Mesenteric fat pad (tissue), 1 donor: ENCODE measurements at places on chromosomes 11 and 22.

DNA sequence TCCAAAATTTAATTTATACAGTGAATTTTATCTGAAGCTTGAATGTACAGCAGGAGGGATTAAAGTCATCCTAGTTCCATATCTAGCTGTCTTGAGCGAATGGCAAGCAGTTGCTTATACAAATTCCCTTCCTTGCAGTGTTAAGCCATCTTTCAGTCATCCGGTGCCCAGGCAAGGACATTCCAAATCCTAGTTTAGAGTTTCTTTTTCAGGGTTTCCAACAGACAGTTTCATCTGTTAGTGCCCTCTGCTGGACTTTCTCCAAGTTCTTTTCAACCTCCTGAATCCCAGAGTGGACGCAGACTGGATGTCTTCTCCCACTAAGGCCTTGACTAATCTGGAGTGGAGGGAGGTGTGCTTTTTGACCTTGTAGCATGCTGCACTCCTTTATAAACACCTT is 45.4 kb downstream of the GRAMD1B start:
- DNase-seq: no peak

DNA sequence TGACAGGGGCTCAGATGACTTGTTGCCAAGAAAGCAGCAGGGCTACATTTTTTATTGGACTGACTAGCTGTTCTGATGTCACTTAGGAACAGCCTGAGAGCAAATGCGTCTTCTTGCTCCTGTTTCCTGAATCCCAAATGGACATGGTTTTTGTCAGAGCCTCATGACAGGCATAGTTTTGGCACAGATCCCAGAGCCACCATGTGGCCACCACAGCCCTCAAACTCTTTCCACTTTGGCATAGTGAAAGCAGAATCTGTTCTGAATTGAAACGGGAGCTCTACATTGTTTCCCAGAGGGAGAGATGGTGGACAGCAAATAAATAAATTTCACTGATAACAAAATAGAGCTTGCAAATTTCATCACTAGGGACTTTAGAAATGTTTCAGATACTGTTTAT is 222.2 kb downstream of the C11orf87 start:
- DNase-seq: no peak

DNA sequence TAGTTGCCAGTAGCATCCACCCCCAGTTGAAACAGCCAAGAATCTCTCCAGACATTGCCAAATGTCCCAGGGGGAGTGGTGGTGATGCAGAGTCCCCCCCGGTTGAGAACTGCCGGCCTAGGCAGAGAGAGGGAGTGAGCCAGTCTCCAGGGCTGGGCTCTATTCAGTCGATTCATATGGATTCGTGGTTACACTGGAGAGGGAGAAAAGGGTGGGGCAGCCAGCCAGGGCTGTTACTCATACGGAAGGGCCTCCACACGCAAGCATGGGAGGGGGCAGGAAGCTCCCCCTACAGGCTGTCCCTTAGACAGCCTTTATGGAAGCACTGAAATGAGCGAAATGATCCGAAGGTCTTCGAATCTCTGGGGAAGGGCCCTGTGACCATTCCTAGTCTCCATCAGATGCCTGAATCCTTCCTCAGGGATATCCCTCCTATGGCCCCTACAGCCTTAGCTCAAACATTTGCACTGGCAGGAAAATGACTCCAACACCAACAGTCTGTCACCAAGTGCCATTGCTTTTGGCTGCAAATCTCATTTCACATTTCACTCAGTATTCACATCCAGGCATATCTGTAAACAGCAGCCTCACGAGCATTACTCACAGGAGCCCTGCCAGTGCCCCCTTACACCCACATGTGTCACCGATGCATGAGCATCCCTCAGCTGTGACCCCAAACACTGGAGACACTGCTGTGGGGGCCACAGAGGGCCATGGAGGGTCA is 18.4 kb upstream of the TLCD5 start:
- DNase-seq: no peak

- DNase-seq: no peak
Observed at GRCh38 chr11:62980133-62980760, 4.5 kb downstream of the SLC22A6 start.

- no peak for DNase-seq
Observed at GRCh38 chr11:75263944-75264349, 23.4 kb downstream of the TPBGL start.

- DNase-seq: no peak
Observed at GRCh38 chr11:33045551-33046255, 6.3 kb downstream of the TCP11L1 start.

GRCh38 chr22:35072925-35073324 is 7.0 kb downstream of the ISX start:
- no peak for DNase-seq

DNA sequence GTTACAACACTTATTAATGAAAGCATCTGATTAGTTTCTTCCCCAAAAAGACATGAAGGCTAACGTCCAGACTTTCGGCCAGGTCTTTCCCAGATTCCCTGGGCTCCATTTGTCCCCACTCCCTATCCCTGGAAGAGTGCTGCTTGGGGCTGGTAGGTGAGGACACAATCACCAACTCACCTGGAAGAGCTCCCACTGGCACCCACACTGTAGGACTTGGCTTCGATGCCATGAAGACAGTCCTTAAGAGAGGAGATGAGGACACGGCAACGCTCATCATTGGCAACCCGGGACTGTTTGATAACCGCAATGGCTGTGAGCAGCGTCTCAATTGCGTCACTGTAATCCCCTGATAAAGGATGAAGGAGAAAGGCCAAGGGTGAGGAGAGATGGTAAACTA is 18.2 kb downstream of the CPSF7 start:
- DNase-seq: no peak

DNA sequence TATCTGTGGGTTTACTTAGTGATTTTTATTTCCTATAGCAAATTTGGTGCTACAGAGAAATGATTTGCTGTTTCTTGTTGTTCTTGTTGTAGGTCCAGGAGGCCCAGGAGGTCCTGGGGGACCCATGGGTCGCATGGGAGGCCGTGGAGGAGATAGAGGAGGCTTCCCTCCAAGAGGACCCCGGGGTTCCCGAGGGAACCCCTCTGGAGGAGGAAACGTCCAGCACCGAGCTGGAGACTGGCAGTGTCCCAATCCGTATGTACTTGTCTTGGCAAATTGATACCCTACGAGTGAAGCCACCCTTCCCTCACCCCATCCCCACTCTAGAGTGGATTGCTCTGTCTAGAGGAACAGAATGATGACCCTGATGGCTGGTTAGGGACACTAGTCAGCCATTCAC is 7.8 kb upstream of the GAS2L1 start:
- DNase-seq: peak; percentile 33

- DNase-seq: no peak
Observed at GRCh38 chr22:33481550-33481949, 423.4 kb upstream of the SYN3 start.

GRCh38 chr11:72951888-72952287 is 137.7 kb downstream of the ATG16L2 start:
- DNase-seq: no peak

- no peak for DNase-seq
Observed at GRCh38 chr11:61338783-61339489, 5.9 kb downstream of the TKFC start.

DNA sequence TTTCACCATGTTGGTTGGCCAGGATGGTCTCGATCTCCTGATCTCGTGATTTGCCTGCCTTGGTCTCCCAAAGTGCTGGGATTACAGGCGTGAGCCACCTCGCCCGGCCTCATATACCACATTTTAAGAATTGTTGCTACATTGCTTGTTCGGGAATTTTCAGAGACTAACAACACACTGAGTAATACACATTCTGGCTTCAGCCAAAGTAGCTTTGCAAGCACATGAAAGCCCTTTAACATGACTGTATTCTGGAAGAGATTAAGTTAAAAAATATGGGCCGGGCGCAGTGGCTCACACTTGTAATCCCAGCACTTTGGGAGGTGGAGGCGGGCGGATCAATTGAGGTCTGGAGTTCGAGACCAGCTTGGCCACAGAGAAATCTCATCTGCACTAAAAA is 15.0 kb downstream of the CRTAM start:
- no peak for DNase-seq

GRCh38 chr11:126113963-126114362 is 51.3 kb upstream of the CDON start:
- no peak for DNase-seq

GRCh38 chr11:68759991-68760390 is 8.7 kb upstream of the TESMIN start:
- DNase-seq: no peak

DNA sequence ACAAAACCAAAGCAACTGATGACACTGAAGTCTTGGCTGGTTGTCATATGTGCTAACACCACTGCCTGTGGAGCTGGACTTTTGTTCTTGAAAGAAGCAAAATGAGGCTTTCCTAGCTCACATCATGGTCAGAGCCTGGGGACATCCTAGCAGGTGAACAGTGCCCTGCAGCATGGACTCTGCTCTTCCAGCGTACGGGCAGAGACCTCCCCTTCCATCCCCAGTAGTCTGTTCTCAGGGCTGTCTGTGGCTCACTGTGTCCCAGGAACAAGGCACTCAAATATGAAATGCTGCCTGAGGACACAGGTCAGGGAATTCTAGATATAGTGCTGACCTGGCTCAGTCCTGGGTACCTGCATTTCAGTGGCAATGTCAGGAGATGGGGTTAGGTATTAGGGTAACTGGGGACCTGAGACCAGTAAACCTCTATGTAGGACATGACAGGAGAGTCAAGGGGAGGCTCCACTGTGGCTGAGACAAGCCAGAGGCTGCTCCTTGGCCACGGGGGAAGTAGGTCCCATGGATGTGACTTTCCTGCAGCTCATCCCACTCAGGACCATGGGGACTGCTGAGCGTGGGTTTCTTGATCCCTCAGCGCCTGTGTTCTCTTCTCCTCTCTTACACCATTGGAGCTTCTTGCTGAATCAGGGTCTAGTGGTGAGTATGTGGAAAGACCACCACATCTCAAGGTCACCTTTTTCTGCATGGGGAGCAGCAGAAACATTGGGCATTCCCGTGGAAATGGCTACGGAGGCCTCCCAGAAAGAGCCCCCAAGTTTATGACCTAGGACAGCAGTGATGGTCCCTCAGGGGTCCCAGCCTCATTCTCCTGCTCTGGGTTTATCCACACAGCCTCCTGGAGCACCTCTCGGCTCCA is 80.1 kb downstream of the ZNF280B start:
- DNase-seq: no peak

DNA sequence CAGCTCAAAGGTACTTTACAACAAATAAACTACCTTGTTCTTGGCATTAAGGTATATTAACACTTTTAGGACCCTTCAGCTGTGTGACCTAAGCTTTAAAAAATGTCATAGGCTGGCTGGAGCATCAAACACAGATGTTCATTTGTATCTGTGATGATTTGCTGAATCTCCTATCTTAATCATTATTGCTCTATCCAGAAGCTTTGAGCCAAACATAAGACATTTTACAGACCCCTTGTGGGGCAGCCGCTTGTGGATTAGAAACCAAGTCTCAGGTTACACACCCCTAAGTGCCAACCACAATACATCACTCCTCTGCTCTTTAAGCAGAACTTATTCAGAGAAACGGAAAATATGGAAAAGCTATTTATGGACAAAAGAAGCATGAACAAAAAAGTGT is 394.2 kb upstream of the CCDC90B start:
- DNase-seq: no peak

- DNase-seq: no peak
Observed at GRCh38 chr11:20489948-20490347, 102.4 kb downstream of the PRMT3 start.

GRCh38 chr11:127648583-127648982 is 648.0 kb upstream of the KIRREL3 start:
- DNase-seq: no peak

- no peak for DNase-seq
Observed at GRCh38 chr11:85718991-85719807, 33.2 kb upstream of the CCDC89 start.

GRCh38 chr11:71391352-71391751 is 56.8 kb downstream of the DHCR7 start:
- DNase-seq: no peak

DNA sequence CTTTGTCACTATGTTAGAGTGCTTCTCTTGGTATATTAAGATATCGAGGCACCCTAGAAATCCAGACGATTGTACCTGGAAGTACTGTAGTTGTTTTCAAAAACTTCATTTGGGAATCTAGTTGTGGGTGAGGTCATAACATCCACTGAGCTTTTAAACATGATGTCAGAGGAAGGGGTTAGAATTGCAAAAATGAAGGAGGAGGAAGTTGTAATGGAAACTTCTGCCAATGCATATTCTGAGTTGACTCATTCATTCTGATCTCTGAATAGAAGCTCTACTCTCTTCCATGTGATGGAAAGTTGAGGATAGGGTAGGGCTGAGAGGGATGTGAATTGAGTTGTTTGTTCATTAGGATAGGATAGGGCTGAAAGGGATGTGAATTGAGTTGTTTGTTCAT is 7.7 kb downstream of the CD44 start:
- DNase-seq: no peak

DNA sequence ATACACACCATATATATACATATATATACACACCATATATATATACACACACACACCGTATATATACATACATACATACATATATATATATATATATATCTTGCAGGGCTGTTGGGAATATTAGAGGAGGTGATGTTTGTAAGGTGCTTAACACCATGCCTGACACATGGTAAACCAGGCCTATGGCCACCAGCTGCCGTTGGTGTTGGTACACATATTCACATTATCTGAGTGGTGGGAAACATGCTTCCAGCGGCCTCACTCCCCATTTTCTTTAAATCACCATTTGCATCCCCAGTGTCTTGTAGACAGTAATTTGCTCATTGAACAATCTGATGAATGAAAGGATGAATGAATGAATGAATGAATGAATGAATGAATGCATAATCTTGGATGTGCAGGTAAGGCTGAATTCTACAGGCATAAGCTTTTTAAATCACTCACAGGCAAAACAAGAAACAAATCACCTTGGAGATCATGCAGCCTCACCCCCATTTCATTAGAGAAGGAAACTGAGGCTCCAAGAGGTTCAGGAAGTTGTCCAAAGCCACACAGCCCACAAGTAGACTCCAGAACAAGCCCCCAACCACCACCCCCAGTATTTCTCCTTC is 527.8 kb downstream of the MIAT start:
- DNase-seq: no peak

- DNase-seq: no peak
Observed at GRCh38 chr11:35031867-35032266, 107.1 kb upstream of the CD44 start.

- no peak for DNase-seq
Observed at GRCh38 chr22:27879923-27880322, 39.1 kb downstream of the PITPNB start.

- DNase-seq: no peak
Observed at GRCh38 chr11:72520815-72521214, 86.5 kb upstream of the CLPB start.

GRCh38 chr11:7585816-7586215 is 72.0 kb downstream of the PPFIBP2 start:
- DNase-seq: no peak
